ENCODE measurements at places on chromosomes 5 and 9.

DNA sequence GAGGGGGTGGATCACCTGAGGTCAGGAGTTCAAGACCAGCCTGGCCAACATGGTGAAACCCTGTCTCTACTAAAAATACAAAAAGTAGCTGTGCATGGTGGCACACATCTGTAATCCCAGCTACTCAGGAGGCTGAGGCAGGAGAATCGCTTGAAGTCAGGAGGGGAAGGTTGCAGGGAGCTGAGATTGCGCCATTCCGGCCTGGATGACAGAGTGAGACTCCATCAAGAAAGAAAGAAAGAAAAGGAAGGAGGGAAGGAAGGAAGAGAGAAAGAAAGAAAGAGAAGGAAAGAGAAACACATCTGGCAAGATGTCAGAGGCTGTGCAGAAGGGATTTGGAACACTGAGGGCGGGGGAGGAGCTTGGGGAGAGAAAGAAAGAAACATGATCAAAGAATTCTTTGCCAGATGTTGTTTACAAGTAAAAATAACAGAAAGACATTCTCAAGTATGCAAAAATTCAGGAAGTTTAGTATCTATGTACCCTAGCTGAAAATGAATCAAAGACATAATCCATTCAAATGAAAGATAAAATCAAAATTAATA, 93.7 kb downstream of the AK8 start:
- no peak for DNase-seq

GRCh38 chr5:157486221-157486681, 26.2 kb downstream of the NIPAL4 start:
- peak; percentile 24 for DNase-seq

GRCh38 chr9:92187390-92187789, 72.2 kb upstream of the SPTLC1 start:
- no peak for DNase-seq

DNA sequence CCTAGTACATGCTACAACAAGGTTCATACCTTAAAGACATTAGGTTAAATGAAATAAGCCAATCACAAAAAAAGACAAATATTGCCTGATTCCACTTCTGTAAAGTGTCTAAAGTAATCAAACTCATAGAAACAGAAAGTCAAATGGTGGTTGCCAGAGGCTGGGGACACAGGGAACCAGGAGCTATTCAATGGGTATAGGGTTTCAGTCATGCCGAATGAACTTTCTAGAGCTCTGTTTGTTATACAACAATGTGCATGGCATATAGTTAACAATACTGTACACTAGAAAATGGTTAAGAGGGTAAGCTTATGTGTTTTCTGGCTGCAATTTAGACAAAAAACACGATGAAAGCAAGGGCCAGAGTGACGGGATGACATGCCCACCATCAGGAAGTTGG, 70.8 kb upstream of the EGFLAM start:
- DNase-seq, result no peak

DNA sequence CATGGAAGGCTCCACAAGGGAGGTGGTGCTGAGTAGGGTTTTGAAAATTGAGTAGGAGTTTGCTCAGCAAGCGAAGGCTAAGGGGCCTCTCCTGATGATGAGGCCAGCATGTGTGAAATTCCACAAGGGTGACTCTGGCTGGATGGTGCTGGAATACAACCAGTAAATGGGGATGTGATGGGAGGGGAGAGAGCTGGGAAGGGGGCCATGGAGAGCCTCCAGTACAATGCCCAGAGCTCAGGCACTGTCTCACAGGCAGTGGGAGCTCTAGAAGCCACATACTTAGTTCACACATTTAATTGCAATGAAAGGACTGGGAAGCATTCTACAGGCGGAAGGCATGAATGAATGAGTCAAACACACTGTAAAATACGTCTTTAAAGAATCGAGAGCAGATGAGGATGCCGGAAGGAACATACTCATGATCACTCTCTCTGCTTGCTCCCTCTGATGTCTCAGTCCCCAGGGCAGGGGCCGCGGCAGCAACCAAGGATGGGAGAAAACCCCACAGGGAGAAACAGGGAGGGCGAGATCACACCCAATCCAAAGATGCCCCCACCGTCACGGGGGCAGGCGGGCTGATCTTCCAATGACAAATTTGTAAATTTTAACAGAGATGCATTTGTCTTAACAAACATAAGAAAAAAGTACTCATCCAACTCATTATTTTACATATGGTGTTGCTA, 261.0 kb downstream of the NSG2 start:
- no peak for DNase-seq

DNA sequence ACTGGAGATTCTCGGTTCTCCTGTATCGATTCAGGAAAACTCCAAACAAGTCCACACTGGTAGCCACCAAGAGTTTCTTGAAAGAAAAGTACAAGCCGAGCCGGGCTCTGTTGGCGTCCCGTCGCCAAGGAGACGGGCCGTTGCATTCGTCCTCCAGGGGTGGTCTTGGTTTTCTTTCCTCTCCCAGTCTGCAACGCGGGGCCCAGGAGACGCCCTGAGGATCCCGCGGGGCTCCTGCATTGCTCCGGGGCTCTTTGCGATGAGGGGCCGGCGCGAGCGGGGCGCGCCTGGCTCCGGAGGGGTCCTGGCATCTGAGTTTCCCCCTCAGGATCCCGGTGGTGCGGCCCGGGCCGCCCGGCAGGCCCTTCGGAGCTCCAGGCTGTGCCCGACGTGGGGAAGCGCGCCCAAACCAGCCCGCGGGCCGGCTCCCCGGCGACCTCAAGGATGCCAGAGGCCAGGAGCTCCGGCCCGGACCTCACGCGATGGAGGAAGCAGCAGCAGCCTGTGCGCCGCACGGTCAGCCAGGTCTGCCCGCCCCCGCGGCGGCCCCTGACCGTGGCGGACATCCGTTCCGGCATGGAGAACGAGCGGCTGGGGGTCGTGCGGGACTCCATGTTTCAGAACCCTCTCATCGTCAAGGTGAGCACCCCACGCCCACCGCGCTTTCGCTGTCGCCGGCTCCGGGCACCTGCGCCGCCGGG, at the start of gene CFAP77:
Gene CFAP77, plus strand, starts transcription at position 384 of the 701 bp plus-strand sequence. Its CDS starts 61 bp downstream, at position 445.
- DNase-seq, result peak; percentile 45

GRCh38 chr5:2732850-2733249, 18.6 kb downstream of the IRX2 start:
- no peak for DNase-seq
